ENCODE measurements at places on chromosomes 7 and 10.

- DNase-seq = no peak
Measured at GRCh38 chr10:106826716-106827115, 337.8 kb downstream of the SORCS1 start.

GRCh38 chr7:28062197-28062991 is 118.2 kb downstream of the JAZF1 start:
- peak; percentile 79 for DNase-seq

GRCh38 chr7:22786290-22786932 is 36.2 kb downstream of the TOMM7 start:
- DNase-seq = no peak

GRCh38 chr7:20064974-20065862 is 152.0 kb downstream of the MACC1 start:
- DNase-seq = peak; percentile 50

- peak; percentile 71 for DNase-seq
Measured at GRCh38 chr7:91941450-91941849, 788 bp downstream of the AKAP9 start.

DNA sequence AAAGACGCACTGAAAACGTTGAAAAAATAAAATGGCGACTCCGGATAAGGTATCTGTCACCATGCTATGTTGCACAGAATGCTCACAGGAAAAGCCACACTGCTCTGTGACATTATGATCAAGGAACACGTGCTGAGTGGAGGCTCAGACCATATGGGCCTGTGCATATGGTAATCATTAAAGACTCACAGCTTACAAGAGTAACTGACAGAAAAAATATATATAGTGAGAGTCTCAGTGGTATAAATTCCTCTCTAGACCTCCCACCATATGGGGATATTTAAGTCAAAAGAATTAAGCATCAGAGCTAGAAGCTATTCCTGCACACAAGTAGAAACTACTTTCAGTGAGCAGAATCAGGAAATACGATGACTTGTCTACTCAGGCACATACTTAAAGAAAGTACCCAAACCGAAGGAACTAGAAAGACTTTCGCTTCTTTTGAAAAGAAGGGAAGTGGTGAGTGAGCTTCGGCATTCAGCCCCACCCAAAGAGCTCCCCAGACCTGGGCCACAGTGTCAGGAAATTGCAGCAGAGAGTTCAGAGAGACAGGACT is 65.1 kb upstream of the MPP7 start:
- peak; percentile 76 for DNase-seq

GRCh38 chr7:120973849-120974248 is 14.7 kb upstream of the CPED1 start:
- DNase-seq = no peak

Data from activated CD4-positive, alpha-beta T cell treated with anti-CD3 and anti-CD28 coated beads for 36 hours (primary cell).